CD8-positive, alpha-beta T cell (primary cell): ENCODE measurements at places on chromosomes 1 and 21.

GRCh38 chr21:44886113-44887075 lies 12.9 kb upstream of the PTTG1IP start:
- no peak for DNase-seq

GRCh38 chr21:38985568-38986378 lies 180.0 kb downstream of the ETS2 start:
- DNase-seq, result no peak

- DNase-seq, result no peak
Measured at GRCh38 chr1:246761396-246761795, 37.2 kb downstream of the SCCPDH start.

DNA sequence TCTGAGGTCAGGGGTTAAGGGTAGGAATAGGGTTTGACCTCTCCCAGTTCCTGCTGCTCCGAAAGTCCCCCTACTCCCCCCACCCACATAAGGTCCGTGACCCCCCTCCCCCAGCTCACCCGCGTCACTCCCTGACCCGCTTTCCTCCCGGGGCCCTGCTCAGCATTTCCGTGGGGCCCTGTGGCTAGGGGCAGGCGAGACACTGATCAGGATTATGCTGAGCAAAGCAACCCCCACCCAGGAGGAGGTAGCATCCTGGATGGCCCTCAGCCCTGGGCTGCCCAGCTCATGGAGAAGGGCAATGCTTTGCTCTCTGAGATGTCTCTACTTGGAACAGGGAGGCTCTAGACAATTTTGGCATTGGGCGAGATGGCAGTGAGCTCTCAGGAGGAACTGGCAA lies 3.7 kb downstream of the RORC start:
- no peak for DNase-seq

DNA sequence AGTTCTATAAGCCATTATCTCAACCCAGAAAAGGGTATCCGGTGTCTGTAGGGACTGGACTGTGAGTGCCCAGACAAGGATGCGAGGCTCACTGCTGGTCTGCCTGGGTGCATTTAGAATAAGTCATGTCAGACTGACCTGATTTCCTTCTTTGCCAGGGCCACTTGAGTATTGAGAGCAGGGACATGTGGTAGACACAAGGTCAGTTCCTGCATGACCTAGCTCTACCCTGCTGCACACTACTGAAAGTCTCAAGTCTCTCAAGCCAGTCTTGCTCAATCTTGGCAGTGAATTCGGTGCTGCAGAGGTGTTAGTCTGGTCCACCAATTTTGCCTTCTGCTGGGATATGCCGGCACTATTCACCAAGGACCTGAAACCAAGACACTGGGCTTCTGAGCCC lies 180.1 kb downstream of the C1orf94 start:
- DNase-seq, result no peak

GRCh38 chr1:78070758-78071157 lies 25.0 kb downstream of the GIPC2 start:
- DNase-seq, result no peak

- DNase-seq, result peak; percentile 33
Measured at GRCh38 chr1:46131712-46132528, 509 bp downstream of the PIK3R3 start.

GRCh38 chr21:41615613-41616012 lies 107.7 kb upstream of the TMPRSS2 start:
- no peak for DNase-seq

DNA sequence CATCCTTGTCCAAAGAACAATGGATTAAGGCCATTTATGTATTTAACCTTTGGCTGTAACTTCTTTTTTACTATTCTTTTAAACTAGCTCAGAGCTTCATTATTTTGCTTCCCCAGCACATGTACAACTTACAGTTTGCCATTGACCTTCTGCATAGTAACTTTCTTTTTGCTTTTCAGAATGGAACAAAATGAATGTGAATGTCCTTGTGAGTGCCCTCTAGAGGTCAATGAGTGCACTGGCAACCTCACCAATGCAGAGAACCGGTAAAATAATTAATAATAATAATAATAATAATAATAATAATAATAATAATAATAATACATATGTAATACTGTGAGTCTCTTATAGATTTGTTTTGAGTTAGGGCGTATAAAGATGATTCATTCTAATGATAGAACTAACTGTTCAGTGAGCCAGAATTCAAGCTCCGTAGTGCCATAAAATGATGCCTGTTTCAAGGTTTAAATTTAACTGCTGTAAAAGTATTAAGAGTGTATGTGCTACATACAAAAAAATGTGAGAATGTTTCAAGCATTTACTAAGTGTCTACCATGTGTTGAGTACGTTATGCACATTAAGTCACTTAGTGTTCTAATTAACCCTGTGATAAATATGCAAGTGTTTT lies 69.0 kb upstream of the RAVER2 start:
- DNase-seq, result no peak

GRCh38 chr1:170856455-170856854 lies 78.9 kb upstream of the MROH9 start:
- no peak for DNase-seq

GRCh38 chr1:88351960-88352359 lies 332.1 kb upstream of the PKN2 start:
- DNase-seq, result no peak

GRCh38 chr1:165686121-165686970 lies 12.0 kb downstream of the ALDH9A1 start:
- no peak for DNase-seq

DNA sequence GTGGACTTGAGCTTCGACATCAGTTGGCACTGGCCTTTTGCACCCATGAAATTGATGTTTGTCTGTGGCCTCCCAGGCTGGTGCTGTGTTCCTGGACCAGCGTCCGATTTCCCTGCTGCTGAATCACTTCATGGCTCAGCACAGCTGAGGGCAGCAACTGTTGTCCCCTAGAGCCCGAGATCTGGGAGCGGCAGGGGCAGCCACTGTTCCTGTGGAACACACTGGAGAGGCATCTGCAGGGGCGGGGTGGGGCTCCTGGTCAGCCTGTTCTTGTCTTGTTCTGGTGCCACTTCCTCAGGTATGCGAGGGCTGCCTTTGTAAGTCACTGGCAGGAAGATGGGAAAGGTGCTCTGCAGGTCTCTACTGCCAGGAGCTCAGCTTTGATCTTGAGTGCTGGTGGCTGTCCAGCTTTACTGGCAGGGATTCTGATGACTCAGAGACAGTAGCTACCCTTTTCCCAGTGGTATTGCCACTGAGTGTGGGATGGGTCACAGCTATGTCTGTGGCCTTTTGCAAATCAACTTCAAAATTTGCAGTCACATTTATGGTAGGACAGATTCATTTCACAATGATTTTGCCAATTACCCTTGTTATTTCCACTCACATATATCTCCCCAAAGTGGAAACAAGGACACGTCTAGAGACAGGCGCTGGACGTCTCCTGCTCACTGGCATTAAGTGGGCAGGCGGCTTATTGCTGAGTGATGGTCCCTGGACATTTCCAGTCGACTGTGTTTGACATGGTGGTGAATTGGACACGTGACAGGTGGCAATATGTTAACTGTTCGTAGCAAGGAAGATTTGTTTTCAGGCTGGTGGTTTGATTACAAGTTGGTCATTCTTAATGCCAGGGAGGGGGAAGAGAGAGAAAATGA lies 15.3 kb downstream of the AGPAT3 start:
- DNase-seq, result no peak

DNA sequence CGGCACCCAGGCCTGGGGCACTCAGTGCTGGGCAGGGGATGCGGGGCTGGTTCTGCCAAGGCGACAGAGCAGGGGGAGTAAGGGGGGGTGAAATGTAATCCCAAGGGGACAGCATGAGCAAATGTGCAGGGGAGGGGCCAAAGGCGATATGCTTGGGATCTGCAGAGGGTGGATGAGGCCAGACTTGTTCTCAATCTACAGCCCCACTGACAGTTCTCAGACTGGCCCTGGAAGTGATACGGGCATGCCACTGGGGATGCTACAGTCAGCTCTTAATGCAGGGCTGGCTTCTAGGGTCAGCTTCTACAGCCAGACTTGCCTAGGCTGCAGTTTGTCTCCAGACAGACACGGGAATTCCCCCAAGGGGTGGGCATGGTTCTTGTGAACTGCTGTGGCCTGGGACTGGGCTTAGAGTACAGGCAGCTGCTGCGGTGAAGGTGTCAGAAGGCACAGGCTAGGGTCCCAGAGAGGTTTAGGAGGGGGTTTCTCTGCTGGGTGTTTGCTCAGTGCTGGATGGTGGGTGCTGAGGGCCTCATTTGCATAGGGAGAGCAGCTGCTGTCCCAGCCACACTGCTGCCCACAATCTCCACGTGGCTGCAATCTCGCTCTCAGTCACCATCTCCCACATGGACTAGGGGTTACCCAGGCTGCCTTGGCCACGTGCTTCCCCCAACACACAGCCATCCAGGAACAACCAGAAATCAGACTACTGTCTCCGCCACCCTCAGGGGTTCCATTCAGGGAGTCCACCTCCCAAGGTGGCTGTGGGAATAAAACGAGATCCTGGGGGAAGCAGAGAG lies 190.1 kb downstream of the HIVEP3 start:
- peak; percentile 34 for DNase-seq

DNA sequence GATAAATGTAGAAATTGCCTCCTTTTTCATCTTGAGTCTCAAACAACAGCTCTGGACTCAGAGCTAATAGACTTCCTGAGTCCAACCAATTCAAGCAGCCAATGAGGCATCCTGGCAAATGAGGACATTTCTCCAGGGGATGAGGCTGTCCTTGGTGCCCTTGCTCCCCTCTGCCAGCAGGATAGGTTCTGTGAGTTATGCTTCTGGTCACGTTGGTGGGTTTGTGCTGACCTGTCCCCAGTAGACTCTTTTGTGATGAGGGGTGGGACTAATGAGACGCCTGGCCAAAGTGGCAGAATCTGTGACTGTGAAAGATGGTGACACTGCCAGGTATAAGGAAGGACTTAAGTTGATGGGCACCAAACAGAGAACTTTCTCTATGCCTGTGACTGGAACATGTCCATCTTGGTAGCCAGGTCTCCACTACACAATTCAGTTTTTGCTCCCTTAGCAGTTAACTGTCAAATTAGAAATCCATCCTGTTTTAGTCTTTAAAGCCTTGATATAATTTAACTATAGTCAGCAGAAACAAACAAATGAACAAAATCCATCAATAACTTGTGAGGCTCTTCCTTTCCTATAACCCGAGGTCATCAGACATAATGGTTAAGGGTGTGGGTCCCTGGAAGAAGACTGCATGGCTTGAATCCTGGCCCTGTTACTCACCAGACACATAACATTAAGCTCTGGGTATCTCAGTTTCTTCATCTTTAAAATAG lies 35.7 kb upstream of the THEM4 start:
- no peak for DNase-seq

DNA sequence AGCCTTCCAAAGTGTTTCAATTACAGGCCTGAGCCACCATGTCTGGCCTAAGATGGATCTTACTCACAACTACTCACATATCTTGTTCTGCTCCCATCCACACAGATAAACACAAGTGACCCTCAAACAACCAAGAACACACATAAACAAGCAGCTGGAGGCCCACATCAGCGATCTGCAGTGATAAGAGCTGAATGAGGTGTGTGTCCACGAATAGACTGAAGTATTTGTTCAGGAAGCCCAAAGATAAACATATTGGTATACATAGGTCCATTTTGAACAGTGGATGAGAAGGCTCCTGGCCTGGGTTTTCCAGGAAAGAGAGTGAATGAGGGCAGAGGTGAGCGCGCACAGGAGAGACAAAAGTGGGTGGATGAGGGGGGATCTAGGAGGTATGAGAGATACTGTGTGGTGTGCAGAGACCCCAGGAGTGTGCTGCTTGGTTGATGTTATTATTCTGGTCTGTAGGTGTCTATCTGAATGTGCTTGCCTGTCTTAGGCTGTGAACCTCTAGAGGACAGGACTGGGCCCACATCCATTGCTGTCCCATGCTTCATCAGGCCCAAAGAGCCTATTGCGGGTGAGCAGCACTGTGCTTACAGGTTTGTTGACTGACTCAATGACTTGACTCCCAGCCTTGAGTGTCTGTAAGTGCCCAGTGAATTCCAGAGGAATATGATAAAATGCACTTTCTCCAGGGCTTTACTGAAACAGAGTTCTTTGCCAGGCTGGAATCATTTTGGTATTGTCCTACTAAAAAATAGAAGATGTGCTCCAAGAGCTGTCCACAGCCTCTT lies 79.9 kb upstream of the ATP1A1 start:
- DNase-seq, result no peak

GRCh38 chr1:17494114-17494729 lies 45.3 kb upstream of the ARHGEF10L start:
- DNase-seq, result peak; percentile 26

GRCh38 chr1:214224611-214225354 lies 56.2 kb upstream of the SMYD2 start:
- DNase-seq, result no peak

- no peak for DNase-seq
Measured at GRCh38 chr1:11068600-11069473, 9.0 kb upstream of the SRM start.

DNA sequence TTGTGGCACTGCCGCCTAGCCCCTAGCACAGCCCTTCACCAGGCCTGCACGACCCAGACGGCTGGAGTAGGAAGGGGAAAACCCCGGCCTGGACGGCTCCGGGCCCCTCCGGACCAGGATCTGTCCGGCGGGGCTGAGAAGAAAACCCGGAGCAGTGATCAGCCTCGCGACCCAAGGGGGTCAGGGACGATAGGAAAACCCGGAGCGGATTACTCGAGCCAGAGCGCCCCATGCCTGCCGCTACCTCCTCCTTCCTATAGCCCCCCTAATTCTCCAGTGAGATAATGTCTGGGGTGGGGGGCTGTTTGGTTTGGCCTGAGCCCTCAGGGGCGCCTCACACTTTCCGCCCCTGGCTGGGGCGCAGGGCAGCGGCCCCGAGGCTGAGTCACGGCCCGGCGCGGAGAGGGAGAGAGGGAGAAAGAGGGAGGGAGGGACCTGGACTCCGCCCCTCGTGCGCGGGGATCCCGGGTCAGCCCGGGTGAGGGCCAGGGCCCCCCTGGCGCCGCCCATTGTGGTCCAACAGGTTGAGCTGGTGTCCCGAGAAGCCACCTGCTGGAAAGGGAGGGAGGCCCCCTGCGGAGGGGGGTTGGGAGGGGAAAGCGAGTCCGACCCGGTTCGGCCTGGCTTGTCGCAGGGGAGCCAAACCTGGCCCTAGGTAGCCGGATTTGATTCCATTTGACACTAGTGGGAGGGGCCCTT lies 1.7 kb upstream of the ZBTB7B start:
- peak; percentile 75 for DNase-seq

DNA sequence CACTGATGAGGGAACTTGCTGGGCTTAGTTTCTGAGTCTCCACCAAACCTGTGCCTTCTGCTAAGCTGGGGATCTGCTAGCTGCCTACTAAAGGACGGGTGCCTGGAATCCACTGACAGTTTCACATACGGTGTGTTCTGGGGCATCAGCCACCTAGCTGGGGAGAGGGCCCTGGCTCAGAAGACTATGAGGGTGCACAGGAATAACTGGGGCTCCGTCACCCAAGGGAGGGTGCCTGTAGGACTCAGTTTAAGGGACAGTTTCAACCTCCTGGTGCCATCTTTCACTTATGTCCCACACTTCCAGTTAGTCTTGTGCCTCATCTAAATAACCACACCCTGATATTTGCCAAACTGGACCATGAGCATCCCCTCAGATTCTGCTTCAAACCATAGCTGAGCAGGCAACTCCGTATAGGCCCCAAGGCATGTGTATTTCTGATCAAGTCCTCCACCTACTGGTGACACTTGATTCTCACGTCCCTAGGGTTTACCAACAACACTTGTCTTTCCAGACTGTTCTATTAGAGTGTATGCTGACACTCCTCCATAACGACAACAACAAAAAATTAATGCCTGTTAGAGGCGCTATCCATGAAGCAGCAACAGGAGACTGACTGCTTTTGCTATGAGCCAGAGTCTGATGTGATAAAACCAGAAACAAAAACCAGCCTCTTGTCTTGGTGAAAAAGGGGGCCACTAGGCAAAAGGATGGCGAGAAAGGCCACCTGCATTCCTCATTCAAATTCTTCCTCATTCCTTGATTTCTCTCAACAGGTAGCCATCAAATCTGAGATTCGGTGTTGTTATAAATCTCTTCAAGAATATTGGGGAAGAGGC lies 55.0 kb upstream of the PAXBP1 start:
- DNase-seq, result peak; percentile 7

- no peak for DNase-seq
Measured at GRCh38 chr1:245298781-245299180, 144.0 kb downstream of the KIF26B start.
